Endothelial cell (in vitro differentiated cells): ENCODE measurements at places on chromosomes 1 and 21. TPM values are rescaled to one million over a fixed set of nuclear protein-coding genes. Genes with fewer than 3 reads are reported as not detected.
A peak's percentile ranks its signal among the peaks of the same experiment; 100 is the strongest.

DNA sequence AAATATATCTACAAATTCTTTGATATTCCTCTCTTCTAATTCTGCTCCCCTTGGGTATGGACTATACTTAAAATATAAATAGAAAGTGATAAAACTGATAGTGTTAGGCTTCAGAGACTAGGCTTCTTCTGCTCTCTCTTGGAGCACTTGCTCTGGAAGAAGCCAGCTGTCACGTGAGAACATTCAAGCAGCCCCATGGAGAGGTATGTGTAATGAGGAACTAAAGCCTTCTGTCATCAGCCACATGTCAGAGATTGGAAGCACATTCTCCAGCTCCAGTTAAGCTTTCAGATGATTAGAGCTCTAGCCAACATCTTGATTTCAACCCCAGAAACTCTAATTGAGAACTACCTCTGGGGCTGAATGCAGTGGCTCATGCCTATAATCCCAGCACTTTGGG lies 34.3 kb downstream of the XKR8 start:
- DNase-seq, result no peak

DNA sequence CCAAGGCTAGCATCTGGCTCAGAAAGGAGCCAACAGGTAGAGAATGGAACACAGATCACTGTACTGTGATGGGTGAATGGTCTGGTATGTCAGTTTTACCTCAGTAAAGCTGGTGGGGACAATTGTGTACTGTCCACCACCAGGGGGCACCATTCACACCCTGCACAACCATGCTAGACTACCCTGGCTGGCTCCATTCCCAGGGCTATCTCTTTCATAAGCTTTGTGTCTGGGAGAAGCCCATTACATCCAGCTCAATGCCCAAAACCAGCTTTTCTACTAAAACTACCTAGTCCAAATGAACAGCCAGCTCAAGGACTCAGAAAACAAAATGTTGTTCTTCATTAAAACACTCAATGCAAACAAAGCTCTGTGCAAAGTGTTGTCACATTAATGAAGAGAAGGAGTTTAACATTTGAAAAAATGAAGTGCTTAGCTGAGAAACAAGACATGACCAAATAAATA lies 62.0 kb upstream of the RASAL2 start:
- peak; percentile 83 for DNase-seq

- no peak for DNase-seq
Measured at GRCh38 chr1:176884286-176884685, 280.2 kb downstream of the ASTN1 start.

GRCh38 chr1:238811211-238811879 lies 575.0 kb upstream of the CHRM3 start:
- DNase-seq, result no peak

GRCh38 chr21:27024971-27025370 lies 58.1 kb upstream of the ADAMTS5 start:
- no peak for DNase-seq

Gene ERO1B
- 6.8 TPM for total RNA-seq

Gene BGLAP
- total RNA-seq, result 1.2 TPM

Gene FAM72B
- 12.0 TPM for total RNA-seq
